ENCODE measurements at places on chromosomes 11 and 22.

- DNase-seq: no peak
These were observed 188.8 kb downstream of the SNX19 start for GRCh38 chr11:130727157-130728119.

- DNase-seq: no peak
These were observed 15.8 kb downstream of the VPS37C start for GRCh38 chr11:61145228-61146005.

DNA sequence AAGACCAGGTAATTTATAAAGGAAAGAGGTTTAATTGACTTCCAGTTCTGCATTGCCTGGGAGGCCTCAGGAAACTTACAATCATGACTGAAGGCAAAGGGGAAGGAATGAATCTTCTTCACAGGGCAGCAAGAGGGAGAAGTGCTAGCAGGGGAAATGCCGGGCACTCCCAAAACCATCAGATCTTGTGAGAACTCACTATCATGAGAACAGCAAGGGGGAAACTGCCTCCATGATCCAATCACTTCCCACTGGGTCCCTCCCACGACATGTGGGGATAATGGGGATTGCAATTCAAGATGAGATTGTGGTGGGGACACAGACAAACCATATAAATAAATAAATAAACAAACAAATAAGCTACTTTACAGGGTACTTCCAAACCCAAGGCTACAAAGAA is 28.8 kb upstream of the EXPH5 start:
- no peak for DNase-seq

DNA sequence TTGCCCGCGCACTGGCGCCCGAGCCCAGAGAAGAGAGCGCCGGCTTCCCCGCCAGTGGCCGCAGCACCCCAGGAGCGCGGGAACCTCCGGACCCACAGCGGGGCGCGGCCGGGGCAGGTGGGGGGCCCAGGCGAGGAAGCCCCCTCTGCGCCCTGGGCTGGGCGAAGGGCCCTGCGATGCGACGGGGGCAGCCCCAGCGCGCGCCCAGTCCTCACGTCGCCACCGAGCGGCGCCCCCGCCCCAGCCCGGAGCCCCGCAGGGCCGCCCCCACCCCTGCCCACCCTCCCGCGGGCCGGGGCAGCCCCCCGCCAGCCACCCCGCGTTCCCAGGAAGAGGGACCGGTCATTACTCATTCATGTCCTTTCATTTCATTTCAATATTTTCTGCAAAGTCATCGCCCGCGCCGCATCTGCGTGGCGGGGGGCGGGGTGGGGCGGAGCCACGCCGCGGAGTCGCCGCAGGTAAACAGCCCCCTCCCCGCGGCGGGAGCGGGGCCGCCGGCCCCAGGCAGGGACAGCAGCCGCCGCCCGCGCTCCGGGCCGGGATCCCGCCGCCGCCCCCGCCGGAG is 673 bp upstream of the PANX2 start:
- no peak for DNase-seq

DNA sequence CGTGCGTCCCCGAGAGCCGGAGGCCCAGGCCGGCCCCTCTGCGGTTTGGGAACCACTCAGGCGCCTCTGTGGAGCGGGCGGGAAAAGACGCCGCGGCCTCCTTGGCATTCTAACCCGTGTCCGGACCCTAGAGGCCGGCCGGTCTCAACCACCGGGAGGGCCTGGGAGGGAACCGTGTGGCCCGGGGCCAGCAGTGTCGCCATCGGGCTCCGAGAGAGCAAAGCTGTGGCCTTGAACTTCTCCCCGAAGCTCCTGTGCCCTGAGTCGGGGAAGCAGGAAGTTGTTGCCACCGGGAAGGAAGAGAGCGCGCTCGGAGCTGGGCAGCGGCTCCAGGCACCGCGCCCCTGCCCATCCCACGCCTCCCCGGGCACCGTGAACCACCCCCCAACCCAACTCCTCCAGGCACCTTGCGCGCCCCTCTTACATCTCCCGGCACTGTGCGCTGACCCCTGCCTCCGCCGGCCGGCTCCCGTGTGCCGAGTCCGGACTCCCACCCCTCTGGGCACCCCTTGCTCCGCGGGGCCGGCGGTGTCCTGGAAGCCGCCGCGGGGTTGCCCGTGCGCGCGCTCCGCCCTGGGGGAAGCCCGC is 80.0 kb upstream of the PPARA start:
- no peak for DNase-seq

DNA sequence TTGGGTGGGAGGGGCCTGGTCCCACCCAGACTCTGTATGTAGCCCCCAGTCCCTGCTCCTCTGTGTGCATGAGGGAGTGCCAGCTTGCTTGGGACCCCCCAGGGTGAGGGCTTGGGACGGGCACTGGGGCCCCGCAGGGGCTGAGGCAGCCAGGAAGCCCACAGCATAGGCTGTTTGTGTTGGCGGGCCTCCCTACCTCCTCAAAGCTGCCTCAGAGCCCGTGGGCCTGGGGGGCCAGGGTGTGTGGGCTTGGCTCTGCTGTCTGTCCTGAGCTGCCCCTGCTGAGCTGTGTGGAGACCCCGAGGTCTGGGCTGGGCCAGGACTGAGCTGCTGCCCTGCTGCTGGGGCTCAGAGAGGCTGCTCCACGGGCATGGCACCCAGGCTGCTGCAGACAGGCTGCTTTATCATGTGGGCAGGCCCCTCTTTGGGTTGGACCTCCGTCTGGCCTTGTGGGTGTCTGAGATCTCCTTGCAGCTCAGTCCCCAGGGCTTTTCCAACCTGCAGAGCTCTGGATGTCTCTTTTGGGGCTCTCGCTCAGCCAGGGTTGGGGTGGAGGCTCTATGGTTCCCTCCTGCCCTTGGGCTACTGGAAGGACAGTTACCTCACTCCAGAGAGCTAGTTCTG is 3.3 kb downstream of the TSPAN4 start:
- DNase-seq: no peak

GRCh38 chr22:38415046-38415445 is 40.0 kb downstream of the KCNJ4 start:
- no peak for DNase-seq

All from activated CD8-positive, alpha-beta memory T cell treated with anti-CD3 and anti-CD28 coated beads for 1 hour (primary cell).